Esophagus mucosa (tissue), 1 donor: ENCODE measurements at places on chromosomes 11 and 22. TPM values are rescaled to one million over a fixed set of nuclear protein-coding genes. Genes with fewer than 3 reads are reported as not detected.

DNA sequence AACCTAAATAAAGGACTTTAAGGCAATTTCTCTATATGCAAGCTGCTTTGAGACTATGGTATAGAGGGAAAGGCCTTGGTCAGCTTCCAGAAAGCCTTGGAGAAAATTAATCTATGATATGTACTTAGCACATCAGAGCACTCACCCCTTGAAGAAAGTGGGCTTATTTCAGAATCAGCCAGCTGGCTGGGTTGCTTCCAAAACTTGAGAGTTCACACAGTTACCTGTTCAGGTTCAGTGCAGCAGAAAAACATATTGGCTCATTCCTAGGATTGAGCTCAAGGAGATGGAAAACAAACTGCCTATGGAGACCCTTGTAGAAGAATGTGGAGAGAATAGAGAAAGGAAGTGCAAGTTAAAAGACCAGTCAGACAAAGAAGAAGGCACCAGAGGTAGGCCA lies 22.7 kb downstream of the CCDC81 start:
- no peak for ATAC-seq

Gene MS4A7
- total RNA-seq = 1.4 TPM

Gene LINC01488
- total RNA-seq = not detected

Gene PDE2A
- 6.0 TPM for total RNA-seq

GRCh38 chr11:30091737-30092136 lies 74.9 kb upstream of the KCNA4 start:
- ATAC-seq = no peak
